ENCODE measurements at places on chromosomes 4 and X.

- DNase-seq: no peak
Measured at GRCh38 chr4:68359508-68359907, 9.6 kb upstream of the YTHDC1 start.

- DNase-seq: no peak
Measured at GRCh38 chrX:72254816-72255215, 16.0 kb upstream of the ERCC6L start.

GRCh38 chr4:80069837-80070731 lies 2.9 kb downstream of the ANTXR2 start:
- no peak for DNase-seq

DNA sequence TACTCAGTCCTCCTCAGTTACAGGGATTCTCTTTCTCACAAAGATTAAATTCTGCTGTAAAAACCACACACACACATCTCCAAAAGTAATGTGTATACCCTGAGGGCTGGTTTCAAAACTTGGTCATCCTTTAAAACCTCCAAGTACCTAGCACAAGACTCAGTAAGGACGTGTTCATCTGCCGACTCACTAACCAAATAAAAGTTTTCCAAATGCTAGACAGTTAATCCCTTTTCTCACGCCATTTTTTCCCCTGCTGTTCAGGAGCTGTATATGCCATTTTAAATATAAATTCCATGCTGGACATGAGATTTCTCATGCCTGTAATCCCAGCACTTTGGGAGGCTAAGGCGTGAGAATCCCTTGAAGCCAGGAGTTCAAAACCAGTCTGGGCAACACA lies 3.9 kb upstream of the SAT1 start:
- DNase-seq: no peak

DNA sequence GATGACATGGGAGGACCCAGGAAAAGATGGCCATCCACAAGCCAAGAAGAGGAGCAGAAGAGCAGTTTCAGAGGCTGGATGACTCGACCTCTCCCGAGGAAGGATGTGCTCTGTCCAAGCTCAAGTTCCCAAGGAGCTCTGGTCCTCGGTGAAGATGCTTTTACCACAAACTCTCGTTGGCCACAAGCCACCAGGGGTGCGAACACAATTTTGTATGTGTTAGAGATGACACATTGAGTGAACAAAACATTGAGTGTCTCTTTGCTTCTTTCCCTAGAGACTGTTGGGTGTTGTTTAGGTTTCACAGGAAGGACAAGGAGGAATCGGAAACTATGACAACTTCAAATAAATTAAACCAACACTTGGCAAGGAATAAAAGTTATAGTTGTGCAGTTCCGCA lies 26.3 kb downstream of the FGFBP1 start:
- DNase-seq: no peak

DNA sequence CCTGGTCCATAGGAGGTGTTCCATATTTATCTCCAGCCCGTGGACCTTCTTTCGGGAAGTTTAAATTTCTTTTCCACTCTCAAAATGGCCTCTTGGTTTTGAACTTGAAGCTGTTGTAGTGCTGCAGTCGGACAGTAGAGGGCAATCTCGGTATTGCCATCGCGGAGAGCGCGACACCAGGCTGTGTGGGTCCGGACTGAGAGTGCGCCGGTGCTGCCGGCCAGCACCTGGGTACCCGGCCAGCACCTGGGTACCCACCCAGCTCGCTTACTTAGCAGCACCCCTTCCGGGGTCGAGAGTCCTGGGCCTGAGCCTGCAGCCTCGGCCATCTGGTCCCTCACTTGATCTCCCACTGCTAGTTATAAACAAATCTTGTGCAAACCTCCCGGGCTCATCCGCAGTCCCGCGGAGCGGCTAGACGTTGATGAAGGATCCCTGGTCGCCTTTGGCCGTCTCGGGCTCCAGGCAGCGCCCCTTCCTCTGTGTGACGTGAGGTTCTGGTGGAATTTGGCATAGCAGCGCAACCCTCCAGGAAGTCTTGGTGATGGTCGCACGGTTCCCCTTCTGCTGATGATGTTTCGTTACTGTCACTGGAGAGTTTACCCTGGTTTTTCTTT lies 18.0 kb downstream of the FAM9A start:
- DNase-seq: peak; percentile 40

GRCh38 chr4:4858527-4859324 lies 739 bp upstream of the MSX1 start:
- no peak for DNase-seq

GRCh38 chrX:136691028-136691809 lies 43.3 kb downstream of the CD40LG start:
- no peak for DNase-seq

DNA sequence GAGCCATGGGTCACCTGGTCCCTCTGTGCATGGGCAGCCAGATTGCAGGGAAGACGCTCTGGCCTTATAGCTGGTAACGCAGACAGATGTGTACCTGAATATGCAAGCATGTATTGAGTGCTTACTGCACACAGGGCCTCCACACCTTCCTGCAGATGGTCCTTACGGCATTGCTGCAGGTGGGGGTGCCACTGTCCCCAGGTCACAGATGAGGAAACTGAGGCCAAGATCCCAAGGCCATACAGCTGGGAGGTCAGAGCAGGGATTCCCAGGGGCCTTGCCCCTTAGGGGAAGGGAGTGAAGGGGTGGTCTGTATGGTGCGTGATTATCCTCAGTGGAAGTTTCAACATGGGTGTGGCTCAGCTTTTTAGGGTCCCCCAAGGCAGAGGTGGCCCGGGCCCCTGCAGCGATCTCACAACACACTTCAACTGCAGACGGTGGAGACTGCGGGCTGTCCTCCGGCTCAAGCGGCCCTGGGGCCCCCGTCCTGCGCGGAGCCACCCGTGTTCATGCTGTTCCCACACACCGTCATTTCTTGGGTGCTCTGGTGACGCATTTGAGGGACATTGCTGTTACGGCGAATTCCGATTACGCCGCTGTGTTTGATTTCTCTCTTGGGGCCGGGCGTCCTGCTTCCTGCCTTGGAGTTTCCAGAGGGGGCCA lies 8.1 kb downstream of the DOK7 start:
- DNase-seq: no peak

- DNase-seq: no peak
Measured at GRCh38 chr4:29066861-29067260, 1653.3 kb upstream of the PCDH7 start.

DNA sequence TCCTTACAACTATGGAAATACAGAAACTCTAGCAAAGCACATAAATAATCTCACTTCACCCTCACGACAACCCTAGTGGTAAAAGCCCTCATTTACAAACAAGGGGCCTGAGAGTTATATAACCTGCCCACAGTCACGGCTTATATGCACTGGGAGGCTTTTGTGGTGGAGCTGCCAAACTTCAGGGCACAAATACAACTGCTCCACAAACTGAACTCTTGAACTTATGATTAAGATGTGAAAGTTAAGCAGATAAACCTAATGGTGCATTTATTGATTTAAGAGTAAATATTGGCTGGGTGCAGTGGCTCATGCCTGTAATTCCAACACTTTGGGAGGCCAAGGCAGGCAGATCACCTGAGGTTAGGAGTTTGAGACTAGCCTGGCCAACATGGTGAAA lies 19.0 kb downstream of the SLC2A9 start:
- DNase-seq: no peak

GRCh38 chr4:55445921-55446577 lies 50.3 kb downstream of the TMEM165 start:
- no peak for DNase-seq

GRCh38 chr4:17624821-17625220 lies 10.4 kb downstream of the MED28 start:
- no peak for DNase-seq

DNA sequence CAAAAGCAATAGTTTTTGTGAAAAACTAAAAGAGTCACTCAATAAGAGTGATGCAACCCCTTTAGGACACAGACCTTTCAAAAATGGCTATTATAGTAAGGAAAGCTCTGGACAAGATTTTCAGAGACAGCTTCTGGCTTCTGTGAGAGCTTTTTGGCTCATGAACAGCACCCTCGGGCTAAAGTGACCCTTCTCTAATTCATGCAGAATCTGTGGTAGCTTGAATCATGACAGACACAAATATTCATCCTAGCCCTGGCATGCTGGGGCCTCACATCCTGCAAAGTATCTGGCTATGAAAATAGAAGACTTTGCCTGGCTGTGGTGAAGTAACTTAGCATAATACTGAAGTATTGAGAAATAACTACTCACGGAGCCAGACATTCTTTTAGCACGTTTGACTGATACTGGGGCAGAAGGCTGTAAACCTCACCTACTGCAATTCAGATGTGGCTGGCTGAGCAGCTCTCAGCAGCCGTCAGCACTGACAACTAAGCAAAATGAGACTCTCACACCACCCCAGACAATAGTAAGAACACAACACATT lies 327.3 kb downstream of the MAPK10 start:
- no peak for DNase-seq

DNA sequence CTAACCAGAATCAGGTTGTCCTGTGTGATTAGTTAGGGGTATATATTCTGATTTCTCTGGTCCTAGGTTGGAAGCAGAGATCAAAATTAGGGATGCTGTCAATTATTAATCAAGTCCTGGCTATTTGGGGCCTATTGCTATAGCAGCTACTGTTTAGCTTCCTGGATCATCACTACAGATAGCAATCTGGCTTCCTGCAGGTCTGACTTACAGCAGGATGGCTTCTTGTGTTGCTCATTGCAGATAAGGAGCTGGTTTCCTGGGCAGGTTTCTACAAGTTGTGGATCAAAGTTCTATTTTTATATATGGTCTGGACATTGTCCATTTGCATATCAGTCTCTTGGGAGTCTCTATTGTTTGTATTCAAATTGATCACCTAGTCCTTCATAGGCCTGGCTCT lies 57.7 kb upstream of the C4orf54 start:
- DNase-seq: no peak

DNA sequence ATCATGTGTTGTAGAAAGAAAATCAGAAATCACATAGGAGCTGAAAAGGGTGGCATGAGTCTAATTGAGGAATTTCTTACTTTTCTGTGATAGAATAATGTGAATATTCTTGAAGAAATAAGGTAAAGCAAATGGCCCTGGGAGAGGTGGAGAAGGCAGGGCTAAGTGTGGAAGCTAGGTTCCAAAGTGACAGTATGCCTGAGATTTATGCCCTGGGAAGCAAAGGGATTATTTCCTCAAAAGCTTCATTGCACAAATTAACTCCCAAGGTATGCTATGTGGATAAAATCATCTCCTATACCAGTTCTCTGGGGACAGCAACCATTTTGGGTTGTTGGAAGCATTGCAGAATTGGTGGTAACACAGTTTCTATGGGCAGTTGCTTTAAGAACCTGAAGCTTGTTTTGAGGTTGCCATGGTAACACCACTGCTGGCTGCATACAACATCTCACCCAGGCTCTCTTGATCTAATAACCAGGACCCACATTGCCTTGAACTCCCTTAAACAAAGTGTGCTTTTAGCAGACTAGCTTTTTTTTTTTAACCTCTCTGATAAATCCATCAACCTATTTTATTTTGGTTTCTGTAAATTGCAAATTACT lies 21.0 kb downstream of the MAOA start:
- no peak for DNase-seq

- no peak for DNase-seq
Measured at GRCh38 chrX:46200413-46200812, 344.8 kb downstream of the ZNF674 start.

DNA sequence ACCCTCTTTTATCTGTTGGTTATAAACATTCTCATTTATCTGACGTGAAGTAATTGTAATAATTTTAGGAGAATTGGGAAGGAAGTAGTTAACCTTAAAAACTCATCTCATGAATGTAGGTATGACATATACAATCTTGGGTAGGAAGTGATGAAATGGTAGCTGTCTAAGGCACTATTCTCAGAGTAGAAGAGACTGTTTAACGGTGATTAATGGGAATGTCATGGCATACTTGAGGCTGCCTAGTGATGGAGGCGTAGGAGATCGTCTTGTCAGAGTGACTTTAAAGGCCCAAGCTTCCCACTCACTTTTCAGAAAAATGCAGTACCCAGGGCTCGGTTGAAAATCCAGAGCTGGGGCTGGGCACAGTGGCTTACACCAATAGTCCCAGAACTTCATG lies 19.4 kb upstream of the AGA start:
- no peak for DNase-seq

DNA sequence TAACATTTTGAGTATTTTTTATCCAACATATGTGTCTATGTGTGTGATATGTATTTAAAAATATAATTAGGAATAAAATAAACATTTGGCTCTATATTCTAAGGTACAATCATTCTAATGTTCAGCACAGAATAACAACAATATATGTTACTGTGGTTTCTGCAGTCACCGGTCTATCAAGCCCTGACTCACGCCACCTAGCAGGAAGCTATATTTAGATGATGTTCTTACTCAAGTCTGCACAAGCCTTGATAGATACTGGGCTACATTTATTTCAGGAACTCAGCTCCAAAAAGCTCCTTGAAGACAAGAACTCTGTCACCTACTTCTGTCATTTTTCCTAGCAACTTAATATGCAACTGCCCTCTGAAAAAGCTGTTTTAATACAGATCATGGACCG lies 152.0 kb upstream of the FTHL17 start:
- no peak for DNase-seq

DNA sequence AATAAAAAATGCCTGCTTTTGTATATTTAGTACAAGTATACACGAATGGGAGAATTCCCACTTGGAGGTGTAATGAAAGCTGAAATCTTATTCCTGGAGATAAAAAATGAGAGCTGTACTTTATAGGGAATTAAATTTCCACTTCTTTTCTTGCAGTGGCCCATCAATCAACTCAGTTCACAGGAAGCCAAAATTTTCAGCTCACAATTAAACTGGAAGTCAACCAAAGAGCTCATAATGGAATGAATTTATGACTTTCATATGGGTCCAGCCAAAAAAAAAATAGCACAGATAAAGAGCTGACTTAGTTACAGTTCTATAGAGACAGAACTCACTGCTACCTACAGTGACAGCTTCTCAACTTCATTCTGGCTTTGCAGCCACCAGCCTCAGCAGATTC lies 115.2 kb upstream of the TBC1D9 start:
- DNase-seq: no peak

DNA sequence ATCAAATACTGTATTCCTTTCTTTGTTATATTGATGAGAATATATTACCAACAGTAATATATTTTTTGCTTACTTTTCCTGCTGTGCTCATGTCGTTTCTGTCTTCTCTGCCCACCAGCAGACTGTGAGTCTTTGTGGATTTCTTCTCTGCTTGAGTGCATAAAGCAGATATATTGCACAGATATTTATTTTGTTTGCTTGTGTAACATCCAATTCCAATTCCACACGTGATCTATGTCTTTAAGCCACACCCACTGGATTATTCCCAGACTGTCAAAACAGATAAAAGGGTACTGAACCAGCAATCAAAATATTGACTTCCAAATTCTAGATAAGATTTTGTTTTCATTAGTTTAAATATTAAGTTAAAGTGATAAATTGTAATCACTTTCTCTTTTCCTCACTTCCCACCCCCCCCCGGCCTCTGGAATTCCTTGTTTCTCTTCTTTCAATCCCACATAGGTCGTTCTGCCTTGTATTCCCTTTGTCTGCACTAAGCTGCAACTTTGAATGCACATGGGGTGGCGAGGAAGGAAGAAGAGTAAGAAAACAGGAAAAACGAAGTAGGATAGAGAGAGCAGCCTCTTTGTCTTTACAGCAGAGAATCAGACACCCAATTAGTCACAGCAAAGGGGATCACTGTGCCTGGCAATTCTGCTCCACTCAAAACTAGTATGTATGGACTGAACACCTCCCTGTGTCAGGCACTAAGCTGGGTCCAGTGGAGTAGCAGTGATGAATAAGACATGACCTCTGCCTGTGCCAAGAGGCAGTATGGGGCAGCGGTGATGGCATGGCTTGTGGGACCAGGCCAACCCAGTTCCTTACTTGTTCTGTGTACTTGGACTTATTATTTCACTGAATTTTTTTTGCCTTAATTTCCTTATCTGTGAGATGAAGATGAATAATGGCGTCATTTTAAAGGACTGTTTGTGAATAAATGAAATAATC lies at the start of gene ADH1B:
TSS of gene ADH1B (minus strand) at position 161 of the 951 bp plus-strand sequence. CDS start at position 91, 70 bp downstream.
- no peak for DNase-seq

Measured in stimulated activated CD4-positive, alpha-beta T cell treated with anti-CD3 and anti-CD28 coated beads, Interleukin-2, amount 100 ng/mL, for 24 hours (primary cell).